D721Med (cell line): ENCODE measurements at places on chromosomes 11 and 22.

GRCh38 chr22:28883917-28884746 lies 760 bp downstream of the ZNRF3 start:
- DNase-seq: no peak

GRCh38 chr11:35911616-35912165 lies 32.2 kb upstream of the LDLRAD3 start:
- DNase-seq: no peak

DNA sequence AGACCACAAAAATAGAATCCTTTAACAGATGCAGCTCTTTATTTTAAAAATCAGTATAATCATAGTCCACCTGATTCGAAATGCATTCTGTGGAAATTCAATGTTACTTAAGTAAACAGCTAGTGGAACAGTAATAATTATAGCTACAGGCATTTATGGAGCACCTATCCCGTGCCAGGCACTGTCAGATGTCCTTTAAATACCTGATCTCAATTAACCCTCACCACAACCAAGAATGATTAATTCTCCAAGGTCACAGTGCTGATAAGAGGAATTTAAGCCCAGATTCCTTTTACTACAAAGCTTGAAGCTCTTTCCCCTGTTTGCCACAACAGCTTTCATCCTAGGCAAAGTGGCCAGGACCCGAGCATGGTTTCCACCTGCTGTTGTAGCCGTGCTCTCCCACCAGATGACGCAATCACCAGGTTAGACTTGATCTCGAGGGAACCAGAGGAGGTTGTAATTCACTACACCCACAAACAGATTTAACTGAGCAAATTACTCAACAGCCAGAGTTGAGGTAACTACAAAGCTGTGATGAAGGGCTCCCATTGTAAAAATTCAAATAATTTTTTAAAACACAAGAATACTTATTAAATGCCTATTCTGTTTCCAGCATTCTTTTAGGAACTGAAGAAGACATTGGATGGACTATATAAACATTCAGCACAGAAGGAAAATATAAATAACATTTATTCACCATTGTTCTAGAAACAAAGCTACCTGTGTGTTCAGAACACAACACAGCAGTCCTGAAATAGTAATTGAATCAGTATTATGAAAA lies 10.3 kb downstream of the PRDM10 start:
- no peak for DNase-seq

DNA sequence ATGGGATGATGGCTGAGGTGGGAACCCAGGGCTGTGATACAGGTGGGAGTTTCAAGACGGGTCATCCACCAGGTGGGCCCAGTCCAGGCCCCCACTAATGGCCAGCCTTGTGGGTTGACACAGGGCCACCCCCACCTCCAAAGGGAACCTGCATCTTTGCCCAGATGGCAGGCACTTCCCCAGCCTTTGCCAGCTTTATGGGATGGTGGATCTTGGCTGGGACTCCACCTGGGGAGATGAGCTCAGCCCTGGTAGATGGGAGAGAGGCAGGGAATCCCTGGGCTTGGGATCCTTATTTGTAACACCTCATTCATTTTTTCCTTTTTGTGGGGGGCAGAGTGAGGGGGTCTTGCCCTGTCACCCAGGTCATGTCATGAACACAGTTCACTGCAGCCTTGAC lies 33.4 kb downstream of the CD82 start:
- DNase-seq: no peak

- DNase-seq: no peak
Measured at GRCh38 chr11:16933756-16934603, 80.2 kb downstream of the PLEKHA7 start.

DNA sequence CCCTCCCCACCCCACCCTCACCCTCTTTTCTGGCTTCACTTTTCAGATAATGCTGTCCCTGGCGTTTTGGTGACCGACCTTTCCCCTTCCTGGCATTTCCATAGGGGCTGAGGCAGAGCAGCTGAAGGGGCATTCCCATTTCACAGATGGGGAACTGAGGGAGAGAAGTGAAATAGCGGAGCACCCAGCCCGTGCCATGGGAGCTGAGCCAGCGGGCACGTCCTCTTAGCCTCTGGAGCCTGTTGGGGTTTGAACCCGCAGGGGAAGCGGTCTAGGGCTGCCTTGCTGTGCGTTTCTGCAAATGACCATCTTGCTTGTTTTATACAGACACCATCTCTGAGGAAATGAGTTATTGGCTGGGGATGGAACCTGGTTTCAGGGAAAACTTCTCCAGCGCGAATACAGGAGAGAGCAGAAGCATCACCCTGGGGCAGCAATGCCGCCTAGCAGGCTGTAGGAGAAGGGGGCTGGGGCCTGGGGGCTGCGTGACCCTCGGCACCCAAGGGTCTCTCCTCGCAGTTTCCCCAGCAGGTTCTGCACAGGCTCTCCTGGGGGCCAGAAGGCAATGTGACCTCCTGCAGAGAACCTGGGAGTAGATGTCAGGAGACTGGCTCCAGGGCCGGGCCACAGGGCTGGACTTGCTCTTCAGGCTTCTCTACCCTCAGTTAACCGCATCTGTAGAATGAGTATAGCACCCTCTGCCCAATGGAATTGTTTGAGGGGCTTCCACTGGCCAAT lies 1.5 kb downstream of the PTPRJ start:
- DNase-seq: no peak

DNA sequence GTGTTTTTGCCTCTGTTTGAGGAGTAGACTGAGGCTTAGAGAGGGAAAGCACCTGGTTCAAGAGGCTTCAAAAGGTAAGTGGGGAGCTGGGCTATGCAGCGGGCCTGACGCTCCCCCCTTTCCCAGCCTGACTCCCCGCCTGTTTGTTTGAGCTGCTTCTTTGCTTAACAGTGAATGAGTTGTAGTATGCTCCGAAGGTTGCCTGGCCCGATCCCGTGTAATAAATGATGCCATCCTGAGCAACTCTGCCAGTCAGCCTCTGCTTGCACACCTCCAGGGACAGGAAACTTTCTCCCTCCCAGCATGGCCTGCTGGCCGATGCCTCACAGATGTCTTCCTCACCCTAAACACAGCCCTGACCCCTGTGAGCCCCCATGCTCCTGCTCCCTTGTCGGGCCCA lies 45.5 kb upstream of the TTLL12 start:
- DNase-seq: no peak

- DNase-seq: no peak
Measured at GRCh38 chr22:31723723-31724122, 26.2 kb downstream of the PRR14L start.

- DNase-seq: no peak
Measured at GRCh38 chr11:35523331-35523768, 2.1 kb downstream of the PAMR1 start.
